ENCODE measurements at places on chromosomes 7 and 10.

GRCh38 chr10:43076876-43077420 is at the start of gene RET:
Gene RET, plus strand, starts transcription at chr10:43077069. Its CDS starts 190 bp downstream, at chr10:43077259.
- no peak for DNase-seq

DNA sequence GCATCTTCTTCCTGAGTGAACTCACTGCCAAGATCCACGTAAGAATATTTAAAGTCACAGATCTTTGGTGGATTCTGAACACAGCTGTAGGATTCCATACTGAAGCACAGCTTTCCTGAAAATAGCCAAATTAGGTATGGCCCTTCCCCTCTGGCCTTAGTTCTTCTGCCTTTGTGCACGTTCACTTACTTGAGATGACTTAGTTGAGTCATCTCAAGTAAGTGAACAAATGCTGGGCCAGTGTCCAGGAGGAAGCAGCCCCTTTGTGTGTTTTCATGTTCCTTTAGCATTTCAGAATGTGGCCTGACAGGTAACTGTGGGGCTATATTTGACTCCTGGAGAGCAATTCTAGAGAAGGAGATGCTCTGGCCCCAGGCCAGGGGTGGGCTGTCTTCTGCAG is 51.5 kb downstream of the CCNY start:
- no peak for DNase-seq

GRCh38 chr10:34407324-34407805 is 407.7 kb downstream of the PARD3 start:
- no peak for DNase-seq

GRCh38 chr7:18468795-18469194 is 26.8 kb upstream of the HDAC9 start:
- no peak for DNase-seq

GRCh38 chr7:47385536-47386125 is 196.3 kb downstream of the TNS3 start:
- no peak for DNase-seq

- DNase-seq = no peak
Observed at GRCh38 chr10:30967650-30968410, 63.8 kb downstream of the ZNF438 start.

DNA sequence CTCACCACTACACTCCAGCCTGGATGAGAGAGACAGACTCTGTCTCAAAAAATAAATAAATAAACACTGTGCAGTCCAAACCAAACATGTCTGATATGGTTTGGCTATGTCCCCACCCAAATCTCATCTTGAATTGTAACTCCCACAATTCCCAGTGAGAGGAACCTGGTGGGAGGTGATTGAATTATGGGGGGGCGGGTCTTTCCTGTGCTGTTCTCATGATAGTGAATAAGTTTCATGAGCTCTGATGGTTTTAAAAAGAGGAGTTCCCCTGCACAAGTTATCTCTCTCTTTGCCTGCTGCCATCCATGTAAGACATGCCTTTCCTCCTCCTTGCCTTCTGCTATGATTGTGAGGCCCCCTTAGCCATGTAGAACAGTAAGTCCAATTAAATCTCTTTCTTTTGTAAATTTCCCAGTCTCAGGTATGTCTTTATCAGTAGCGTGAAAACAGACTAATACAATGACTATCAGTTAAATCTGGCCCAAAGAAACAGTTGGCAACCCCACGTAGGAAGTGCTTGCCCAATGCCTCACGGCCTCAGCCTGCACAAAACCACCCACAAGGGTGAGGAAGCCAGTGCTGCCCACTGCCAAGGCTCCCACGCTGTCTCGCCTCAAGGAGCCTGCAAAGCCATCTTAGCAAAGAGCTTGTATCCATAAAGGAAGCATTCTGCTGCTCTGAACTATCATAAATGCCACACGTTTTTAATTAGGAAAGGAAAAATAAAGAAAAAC is 64.7 kb downstream of the PIK3AP1 start:
- no peak for DNase-seq

DNA sequence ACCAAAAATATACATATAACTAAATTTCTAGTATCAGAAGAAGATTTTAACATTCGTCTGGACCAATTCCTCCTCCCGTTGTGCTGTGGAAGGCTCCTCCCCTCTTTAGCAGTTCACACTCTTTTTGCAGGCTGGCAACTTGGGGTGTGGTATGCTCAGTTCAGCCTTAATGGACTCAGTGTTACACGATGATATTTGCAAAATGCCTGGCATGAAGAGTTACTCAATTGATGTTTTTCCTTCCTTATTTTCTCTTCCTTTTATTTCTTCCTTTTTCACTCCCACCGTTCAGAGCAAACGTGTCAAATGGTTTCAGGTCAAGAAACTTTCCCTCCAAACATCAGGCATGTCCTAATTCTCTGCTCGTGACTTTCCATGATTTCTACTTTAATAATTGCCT is 248.3 kb downstream of the PHF14 start:
- no peak for DNase-seq

GRCh38 chr10:97729014-97729413 is 7.9 kb upstream of the ZFYVE27 start:
- DNase-seq = no peak

DNA sequence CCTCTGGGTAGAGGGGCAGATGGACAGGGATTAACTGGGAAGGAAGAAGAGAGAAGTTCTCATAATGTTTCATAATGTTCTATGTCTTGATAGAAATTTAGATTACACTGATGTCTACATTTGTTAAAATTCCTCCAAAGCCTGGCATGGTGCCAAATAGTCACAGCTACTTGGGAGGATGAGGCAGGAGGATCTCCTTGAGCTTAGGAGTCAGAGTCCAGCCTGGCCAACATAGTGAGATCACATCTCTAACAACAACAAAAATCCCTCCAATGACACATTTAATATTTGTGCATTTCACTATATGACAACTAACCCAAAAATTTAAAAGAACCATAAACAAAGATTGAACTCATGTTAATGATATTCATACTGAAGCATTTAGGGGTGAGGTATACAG is 33.0 kb upstream of the PPP1R3C start:
- no peak for DNase-seq

- no peak for DNase-seq
Observed at GRCh38 chr10:25678666-25679065, 255.4 kb upstream of the MYO3A start.

DNA sequence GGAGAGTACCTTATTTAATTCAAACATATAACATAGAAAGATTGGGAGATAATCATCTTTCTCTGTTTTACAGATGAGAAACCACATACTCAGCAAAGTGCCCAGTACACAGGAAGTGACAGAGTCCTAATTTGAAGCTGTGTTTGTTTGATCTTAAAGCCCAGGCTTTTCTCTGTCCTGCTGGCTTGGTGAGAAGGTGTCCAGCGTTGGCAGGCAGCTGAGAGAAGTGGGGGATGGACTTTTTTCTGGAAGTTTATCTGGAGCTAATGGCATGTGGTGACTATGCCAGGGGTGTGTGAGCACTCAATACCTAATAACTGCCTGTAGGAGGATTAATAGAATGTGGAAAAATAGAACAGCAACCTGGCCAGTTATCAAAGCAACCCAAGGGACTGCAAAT is 60.8 kb downstream of the NPSR1 start:
- no peak for DNase-seq

DNA sequence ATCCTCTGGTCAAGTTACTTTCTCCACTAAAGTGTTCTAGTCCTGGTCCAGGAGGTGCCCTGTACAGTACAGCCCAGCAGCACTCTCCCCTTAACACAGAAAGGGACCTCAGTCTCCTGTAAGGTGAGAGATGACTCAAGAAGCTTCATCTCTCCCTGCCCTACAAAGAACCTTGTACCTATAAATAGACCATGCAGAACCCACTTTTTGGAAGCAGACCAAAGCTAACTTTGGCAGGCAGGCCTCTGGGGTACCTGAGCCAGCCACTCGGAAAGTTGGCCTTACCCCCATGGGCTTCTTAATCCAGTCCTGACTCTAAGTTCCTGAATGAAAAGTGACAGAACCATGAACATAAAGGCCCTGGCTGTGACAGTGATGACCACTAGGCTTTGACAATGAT is 454.8 kb downstream of the KCNMA1 start:
- DNase-seq = no peak

GRCh38 chr10:25176421-25176968 is 1.7 kb downstream of the GPR158 start:
- no peak for DNase-seq

- peak; percentile 16 for DNase-seq
Observed at GRCh38 chr7:129829737-129830631, 122.8 kb downstream of the UBE2H start.

GRCh38 chr10:10517866-10518265 is 499.8 kb upstream of the CELF2 start:
- DNase-seq = no peak

- DNase-seq = peak; percentile 33
Observed at GRCh38 chr7:23696916-23697441, 13.0 kb upstream of the STK31 start.

GRCh38 chr7:130140551-130141160 is 64.5 kb downstream of the TMEM209 start:
- no peak for DNase-seq

DNA sequence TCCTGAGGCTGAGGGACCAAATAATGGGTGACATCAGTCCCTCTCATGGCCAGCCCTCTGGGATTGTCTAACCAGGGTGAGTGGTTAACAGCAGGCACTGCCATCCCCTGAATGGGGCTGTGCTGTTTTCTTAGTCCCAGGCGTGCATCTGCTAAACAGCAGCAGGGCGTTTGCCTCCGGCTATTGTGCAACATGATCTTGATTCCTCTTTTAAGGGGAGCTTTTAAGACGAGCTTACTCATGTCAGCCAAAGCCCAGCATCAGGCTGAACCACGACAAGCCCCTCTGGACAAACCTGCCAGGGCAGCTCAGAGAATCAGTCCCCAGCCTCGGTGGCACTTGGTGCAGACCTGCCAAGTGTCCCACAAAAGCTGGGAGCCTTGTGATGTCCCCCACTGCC is 16.2 kb upstream of the IGFBP3 start:
- DNase-seq = no peak

GRCh38 chr10:52106899-52107298 is 207.2 kb upstream of the DKK1 start:
- no peak for DNase-seq

DNA sequence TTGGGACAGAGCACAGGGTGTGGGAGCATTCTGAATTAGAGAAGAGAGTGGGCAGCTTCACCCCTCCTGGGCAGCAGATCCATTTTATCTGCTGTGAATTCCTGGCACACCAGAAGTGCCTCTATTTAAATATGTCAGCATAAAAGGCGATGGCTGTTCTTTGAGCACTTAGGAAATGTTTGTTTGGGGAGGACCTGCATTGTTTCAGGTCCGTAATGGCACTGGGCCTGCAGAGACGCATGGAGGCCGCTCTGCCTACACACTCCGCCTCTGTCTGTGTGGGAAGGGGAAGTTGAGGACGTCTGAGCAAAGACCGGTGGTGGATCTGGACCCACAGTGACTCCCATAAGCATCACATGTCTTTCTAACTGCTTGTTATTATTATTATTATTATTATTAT is 253.2 kb downstream of the CAMK1D start:
- DNase-seq = no peak

DNA sequence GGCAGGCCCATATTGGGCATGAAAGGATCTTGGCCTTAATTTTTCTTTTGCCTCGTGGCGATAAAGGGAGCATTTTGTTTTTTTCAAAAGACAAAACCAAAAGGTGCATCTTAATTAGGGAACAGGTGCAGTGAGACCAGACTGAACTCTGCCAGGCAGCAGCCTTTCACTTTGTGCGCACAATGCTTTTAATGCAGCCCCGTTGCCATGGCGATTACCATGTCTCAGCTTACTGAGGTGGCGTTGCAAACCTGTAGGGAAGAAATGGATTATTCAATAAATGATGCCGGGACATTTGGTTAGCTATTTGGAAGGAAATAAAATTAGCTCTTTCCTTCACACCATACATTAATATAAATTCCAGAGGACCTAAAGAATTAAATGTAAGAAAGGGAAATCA is 61.9 kb downstream of the MYL10 start:
- no peak for DNase-seq

DNA sequence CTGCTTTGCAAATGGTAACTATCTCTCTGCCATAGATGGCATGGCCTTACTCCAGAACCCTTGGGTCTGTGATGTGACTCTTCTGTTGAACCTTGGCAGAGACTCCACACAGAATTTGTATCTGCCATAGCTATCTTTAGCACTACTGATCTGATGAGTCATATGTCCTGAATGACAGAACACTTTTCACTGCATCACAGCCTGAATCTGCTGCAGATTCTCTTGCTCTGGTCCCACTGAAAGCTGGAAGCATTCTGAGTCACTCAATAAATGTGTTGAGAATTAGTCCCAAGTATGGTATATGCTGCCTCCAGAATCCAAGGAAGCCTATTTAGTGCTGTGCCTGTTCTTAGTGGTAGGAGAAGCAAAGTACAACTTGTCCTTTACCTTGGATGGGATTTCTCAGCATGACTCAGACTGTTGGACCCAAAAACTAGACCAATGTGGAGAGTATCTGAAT is 39.5 kb upstream of the ANKRD1 start:
- DNase-seq = no peak

- DNase-seq = no peak
Observed at GRCh38 chr7:47579458-47579857, 2.5 kb downstream of the TNS3 start.

DNA sequence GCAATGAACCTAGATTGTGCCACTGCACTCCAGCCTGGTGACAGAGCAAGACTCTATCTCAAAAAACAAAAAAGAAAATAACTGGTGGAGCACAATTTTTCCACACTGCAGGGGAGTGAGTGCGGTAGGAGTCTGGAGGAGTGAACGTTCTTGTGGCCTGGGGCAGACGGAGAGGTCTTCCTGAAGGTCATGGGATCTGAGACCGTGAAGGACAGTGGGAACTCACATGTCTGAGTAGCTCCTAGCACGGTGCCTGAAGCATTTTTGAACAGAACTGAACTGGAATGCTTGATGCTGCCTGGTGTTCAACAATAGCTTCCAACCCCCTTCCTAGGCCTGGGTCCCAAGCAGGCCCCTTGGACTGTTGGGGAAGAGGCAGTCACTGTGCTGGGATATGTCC is 84.3 kb upstream of the PODXL start:
- no peak for DNase-seq

GRCh38 chr10:123972481-123973401 is 81.1 kb upstream of the CPXM2 start:
- DNase-seq = no peak

GRCh38 chr7:134009314-134010110 is 117.6 kb upstream of the LRGUK start:
- no peak for DNase-seq

GRCh38 chr10:103262229-103262628 is 14.7 kb upstream of the INA start:
- DNase-seq = no peak

- no peak for DNase-seq
Observed at GRCh38 chr7:2475678-2476015, 551 bp downstream of the GRIFIN start.

DNA sequence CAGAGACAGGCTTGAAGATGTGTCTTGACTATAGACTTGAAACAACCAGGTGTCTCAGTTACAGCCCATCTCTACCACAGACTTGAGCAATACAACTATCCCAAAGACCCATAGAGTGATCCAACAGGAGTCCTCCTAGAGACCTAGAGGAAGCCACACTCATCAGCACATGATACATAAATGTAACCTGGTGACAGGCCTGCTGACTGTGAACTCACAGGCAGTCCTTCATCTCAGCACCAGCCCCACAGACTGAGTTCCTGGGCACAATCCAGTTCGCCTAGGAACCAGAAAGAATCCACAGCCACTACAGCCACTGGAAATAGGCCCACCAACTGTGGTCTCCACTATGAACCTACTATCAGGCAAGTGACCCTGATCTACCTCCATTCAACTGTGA is 121.3 kb downstream of the MACC1 start:
- no peak for DNase-seq

Measured in stimulated activated CD4-positive, alpha-beta T cell treated with anti-CD3 and anti-CD28 coated beads, Interleukin-15, amount 100 ng/mL, for 1 hour (primary cell).